Calu3 (cell line): ENCODE measurements at places on chromosomes 1 and 21.

DNA sequence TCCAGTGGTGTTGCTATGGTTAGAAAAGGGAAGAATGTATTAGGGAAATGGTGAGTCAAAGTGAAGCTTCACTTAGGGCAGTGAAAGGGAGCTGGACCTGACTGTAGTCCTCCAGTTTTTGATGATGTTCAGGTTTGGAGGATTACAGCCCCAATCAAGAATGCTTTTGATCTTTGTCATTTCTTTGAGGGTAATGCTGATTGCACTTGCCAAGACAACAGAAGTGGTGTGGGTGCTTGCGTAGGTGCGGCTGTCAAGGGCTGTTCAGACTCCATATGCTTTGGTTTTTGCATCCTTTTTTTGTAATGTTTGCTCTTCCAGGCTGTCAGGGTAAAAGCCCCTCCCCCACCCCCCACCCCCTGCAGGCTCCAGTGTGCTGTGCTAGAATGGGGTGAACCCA is 38.9 kb downstream of the HHAT start:
- DNase-seq, result no peak

- DNase-seq, result no peak
Measured at GRCh38 chr1:15226388-15227255, 20.4 kb upstream of the FHAD1 start.

GRCh38 chr1:42321731-42322130 is 13.3 kb downstream of the FOXJ3 start:
- DNase-seq, result no peak

DNA sequence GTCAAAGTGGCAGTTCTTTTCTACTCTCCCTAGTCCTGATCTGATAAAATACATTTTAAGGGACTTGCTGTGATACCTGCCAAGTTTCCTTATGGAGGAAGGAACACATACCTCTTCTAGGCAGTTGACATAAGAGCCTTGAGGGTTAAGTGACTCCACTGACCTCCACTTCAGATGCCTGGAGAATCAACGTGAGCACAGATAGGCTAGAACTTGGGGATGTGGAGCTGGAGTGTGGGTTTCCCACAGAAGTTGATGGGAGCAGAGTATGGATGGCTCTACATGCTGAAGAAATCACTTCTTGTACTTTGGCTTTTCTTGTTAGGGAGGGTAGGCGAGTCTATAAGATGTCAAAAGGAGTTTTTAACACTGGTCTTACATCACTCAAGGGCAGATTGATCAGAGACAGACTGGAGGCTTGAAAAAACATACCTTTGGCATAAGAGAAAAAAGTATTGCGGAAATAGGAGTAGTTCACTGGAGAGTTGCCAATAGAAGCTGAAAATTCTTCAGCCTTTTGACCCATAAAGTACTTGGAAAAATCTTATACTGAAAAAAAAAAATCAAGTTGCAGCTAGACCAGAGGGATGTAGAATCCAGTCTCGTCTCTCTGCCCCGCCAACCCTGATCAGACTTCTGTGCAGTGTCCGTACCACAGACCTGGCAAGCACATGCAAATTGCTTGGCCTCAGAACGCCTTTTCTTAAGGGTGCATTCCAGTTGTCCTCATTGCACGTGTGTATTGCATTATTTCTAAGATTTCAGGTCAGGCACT is 5.5 kb downstream of the RHOU start:
- no peak for DNase-seq

DNA sequence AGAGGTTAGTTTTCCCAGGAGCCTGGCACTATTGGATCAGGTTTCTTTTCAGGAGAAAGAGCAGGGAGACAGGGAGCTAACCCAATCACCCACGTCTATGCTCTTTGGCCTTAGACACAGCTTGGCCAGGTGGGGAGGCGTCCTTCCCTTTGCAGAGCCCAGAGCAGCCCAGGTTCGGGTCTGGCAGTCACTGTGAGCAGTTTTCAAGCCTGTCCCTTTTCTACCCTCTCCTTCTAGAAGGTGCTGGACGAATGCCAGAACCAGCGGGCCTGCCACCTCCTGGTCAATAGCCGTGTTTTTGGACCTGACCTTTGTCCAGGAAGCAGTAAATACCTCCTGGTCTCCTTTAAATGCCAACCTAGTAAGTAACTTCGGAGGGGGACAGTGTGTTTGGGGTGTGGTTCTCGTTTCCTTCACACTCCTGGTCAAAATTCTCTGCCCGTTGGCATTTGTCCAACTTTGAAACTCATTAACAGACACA is 44.9 kb downstream of the EVA1C start:
- peak; percentile 37 for DNase-seq

DNA sequence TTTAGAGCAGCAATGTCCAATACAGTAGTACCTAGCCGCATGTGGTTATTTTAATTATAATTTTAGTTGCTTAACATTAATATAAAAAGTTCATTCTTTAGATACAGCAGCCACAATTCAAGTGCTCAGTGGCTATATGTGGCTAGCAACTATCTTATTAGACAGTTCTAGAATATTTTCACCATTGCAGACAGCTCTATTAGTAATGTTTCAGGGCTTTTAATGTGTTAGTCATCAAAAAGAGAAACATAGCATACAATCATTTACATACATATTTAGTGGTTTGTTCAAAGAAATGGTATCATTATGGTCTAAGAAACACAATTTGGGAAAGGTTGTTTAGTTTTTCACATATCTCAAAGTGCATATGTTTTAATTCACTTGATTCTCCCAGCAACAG is 66.6 kb upstream of the DYNLT5 start:
- no peak for DNase-seq

GRCh38 chr21:28447462-28447861 is 545.2 kb downstream of the LTN1 start:
- no peak for DNase-seq

- peak; percentile 18 for DNase-seq
Measured at GRCh38 chr21:17491716-17492414, 21.0 kb upstream of the CXADR start.

DNA sequence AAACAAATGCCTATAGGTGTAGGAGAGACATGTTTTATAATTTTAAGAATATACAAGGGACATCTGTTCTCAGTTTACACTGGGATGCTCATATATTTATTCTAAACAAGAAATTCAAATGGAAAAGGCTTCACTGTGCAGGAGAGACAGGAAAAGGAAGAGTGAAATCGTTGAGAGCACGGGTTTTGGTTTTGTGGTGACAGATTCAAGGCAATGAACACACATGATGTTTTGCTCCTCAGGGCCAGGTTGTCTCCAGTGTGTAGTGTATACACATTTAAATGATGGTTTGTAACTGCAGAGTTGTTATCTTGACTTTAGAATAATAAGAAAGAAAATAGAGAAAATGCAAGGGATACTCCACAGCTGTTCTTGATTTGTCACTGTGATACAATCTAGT is 73.7 kb downstream of the S1PR1 start:
- no peak for DNase-seq

DNA sequence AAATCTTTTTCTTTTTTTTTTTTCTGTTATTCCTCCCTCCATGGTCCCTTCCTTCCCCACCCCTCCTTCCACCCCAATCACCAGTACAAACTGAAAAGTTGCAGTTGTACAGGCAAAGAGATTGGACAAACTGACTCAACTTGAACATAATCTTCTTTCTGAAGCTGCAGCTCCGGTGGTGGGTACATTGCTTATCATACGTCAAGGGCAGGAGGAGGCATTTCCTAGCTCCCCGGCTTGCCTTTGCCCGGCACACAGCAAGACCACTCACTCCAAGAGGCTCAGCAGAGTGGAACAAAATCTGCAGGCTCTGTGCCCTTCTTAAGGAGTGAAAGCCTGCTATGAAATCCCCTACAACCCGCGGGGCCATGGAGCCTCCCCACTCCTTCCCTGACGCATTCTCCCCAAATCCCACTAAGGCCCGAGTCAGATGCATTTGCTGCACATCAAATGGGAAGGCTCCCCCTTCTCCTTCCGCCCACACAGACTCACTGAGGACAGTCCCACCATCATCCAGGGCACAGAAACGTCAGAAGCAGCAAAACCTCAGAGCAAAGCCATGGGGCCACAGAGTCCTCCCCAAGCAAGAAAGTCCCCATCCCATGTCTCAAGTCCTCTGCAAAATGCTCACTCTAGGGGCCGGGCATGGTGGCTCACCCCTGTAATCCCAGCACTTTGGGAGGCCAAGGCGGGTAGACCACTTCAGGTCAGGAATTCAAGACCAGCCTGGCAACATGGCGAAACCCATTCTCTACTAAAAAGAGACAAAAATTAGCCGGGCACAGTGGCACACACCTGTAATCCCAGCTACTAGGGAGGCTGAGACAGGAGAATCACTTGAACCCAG is 45.9 kb downstream of the SYF2 start:
- no peak for DNase-seq

DNA sequence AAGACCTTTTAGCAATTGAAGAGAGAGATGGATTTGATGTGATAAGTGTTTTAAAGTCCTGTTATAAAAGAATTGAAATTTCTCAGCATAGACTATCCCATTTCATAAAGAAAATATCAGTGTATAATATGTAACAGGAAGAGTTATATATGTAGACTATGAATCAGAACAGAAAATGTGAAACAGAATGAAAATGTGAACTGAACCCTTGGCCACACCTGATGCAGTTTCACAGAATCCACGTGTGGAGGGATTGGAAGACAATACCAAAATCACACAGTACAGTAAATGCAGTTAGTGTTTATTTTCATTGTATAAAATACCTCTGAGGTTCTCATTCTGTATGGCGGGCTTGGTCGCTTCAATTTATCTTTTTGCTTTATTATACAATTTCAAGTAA is 9.9 kb upstream of the SLAMF1 start:
- no peak for DNase-seq

- DNase-seq, result no peak
Measured at GRCh38 chr1:155251566-155251965, 3.7 kb downstream of the ENTREP3 start.

DNA sequence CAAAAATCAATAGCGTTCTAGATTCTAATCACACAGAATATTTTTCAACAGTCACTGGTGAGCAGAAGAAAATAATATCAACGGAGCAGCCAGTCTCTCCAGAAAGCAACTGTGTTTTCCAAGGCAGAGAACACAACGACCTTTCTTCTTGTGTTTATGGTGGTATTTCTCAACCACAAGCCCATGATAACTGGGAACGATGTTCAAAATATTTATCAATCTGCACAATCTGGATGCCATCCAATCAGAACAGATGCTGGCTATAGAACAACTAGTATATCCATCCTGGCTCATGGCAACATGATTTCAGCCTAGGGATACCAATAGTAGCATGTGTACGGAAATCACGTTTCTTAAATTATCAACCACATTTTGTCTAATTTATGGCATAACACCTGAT is 162.7 kb upstream of the RUNX1 start:
- no peak for DNase-seq

- peak; percentile 37 for DNase-seq
Measured at GRCh38 chr21:36504067-36505058, 24.4 kb upstream of the CLDN14 start.

DNA sequence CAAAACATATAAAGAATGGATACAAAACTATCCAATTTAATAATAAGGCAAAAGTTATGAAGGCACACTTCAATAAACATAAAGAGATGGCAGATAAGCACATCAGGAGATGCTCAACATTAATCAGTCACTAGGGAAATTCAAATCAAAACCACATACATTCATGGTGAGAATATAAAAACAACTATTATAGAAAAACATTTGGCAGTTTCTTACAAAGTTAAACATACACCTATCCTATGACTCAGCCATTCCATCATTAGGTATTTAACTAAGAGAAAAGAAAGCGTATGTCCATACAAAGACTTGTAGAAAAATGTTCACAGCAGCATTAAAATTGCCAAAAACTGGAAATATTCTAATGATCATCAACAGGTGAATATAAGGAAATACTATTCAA is 44.3 kb downstream of the KIFAP3 start:
- no peak for DNase-seq

- DNase-seq, result no peak
Measured at GRCh38 chr1:102098536-102098935, 101.8 kb upstream of the OLFM3 start.

GRCh38 chr1:196152975-196153374 is 455.3 kb downstream of the KCNT2 start:
- no peak for DNase-seq

GRCh38 chr1:50271968-50272578 is 151.2 kb downstream of the DMRTA2 start:
- DNase-seq, result peak; percentile 65

DNA sequence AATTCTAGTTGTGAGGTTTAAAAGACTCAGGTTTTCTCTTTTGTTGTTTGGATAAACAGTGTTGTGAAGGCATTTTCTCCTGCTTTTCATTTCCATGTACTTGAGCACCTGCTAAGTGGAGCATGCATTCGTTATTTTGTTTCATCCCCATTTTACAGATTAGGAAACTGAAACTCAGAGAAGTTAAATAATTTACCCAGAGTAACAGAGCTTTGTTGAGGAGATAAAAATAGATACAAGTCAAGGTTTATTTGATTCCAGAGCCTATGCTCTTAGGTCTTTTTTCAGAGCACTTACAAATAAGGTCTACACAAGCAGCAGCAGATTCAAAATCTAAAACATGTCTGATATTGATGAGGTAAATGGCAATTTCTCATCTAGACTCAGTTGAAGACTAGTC is 254.7 kb upstream of the PTBP2 start:
- DNase-seq, result no peak

DNA sequence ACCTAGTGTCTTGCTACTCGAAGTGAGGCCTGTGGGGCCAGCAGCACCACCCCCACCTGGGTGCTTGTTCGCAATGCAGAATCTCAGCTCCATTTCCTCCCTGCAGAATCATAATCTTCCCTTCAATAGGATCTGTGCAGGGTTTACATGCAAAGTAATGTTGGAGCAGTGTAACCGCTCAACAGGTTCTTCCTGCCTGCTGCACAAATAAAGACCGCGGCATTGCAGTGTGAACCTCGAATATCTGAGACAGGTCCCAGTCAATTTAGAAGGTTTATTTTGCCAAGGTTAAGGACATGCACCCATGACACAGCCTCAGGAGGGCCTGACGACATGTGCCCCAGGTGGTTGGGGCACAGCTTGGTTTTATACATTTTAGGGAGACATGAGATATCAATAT is 119.2 kb downstream of the TLR5 start:
- no peak for DNase-seq

DNA sequence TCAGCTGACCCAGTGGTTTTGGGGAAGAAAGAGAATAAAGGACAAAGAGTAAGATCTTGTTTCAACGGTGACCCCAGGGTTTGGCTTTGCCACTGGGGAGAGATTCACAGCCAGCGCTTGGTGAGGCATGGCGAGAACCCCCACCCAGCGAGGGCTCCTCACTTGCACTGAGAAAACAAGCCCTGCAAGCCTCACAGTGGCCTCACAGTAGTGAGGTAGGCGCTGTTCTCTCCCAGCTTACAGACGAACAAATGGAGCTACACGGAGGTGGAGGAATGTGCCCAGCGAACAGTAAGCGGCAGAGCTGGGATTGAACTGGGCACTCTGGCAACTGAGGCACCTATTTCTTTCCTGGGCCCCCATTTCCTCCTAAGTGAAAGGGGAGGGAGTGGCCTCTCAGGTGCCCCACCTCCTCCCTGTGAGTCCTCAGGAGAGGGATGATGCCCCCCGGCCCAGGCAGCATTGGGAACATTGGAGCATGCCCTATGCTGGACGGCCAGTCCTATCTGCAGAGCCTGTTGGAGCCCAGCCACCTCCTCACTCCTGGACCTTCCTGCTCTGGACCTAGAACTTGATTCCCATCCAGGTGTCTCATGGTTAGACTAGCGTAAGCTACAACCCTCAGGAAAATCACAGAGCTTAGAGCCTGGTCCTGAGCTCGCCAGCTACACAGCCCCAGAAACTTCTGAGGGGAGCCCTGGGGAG is 73.4 kb upstream of the EDN2 start:
- DNase-seq, result no peak

GRCh38 chr1:59761443-59761842 is 53.3 kb upstream of the HOOK1 start:
- DNase-seq, result no peak
